ENCODE measurements at places on chromosomes 4 and X.

- no peaks in the 10 kb centered on the region for H3K4me1 ChIP-seq
- no peak overlapping the region for H3K4me3 ChIP-seq
- no peak overlapping the region for H3K27ac ChIP-seq
- no peaks in the 10 kb centered on the region for H3K36me3 ChIP-seq
- DNase-seq, result no peak
- H3K27me3 ChIP-seq, result no peaks in the 10 kb centered on the region
These were observed 237.8 kb upstream of the ANXA3 start for GRCh38 chr4:78313754-78314120.

DNA sequence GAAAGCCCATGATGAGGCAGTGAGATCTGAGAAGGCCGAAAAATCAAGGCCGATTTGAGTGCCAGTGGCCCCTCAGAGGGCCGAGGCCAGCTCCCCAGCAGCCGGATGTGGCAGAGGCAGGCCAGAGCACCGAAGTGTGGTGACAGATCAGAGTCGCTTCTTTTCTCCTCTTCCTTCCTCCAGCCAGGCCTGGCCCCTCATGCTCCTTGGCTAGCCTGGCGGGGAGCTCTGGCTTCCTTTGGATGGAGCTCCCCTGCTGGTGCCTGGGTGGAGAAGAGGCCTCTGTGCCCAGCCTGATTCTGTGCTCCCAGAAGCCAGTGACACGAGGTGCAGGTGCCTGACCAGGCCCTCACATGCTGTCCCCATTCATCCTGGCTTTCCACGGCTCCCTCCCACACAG is 127.2 kb upstream of the PABPC4L start:
- DNase-seq, result no peak
- H3K36me3 ChIP-seq, result no peaks in the 10 kb centered on the region
- no peaks in the 10 kb centered on the region for H3K27me3 ChIP-seq
- H3K4me3 ChIP-seq, result no peak overlapping the region

DNA sequence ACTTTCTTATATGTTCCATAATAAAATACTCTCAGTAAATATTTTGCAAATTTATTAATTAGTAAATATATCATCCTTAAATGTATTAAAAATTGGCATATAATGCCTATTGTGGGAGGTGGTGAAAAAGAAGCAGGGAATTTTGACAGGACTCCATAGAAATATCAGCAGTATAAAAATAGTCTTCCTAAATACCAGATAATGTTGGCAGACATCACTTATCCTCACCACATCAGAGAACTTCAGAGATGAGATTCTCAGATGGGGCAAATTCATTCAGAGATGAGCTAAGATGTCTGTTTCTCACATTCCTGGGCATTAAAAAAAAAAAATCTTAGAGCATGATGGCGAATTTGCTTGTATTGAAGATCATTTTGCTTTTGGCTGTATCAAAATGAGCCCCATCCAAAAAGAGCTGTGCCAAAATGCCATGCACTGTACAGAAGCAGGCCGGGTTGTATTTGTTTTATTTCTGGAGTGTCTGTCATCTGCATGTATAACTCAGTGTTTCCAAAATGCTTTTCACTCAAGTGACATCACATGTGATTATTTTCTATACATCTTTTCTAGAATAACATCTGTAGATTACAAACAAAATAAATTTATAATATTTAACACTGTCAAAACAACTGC is 41.7 kb downstream of the ATP8A1 start:
- no peak overlapping the region for H3K4me3 ChIP-seq
- no peaks in the 10 kb centered on the region for H3K36me3 ChIP-seq
- H3K27ac ChIP-seq, result no peak overlapping the region
- DNase-seq, result no peak
- H3K27me3 ChIP-seq, result no peaks in the 10 kb centered on the region
- H3K4me1 ChIP-seq, result no peaks in the 10 kb centered on the region

GRCh38 chr4:82818664-82819662 is 20.4 kb upstream of the SCD5 start:
- peaks cover 84% of the 10 kb centered on the region for H3K36me3 ChIP-seq
- no peak for DNase-seq
- H3K27ac ChIP-seq, result no peak overlapping the region
- H3K4me1 ChIP-seq, result no peaks in the 10 kb centered on the region
- no peak overlapping the region for H3K4me3 ChIP-seq

GRCh38 chrX:68721546-68721945 is 74.1 kb downstream of the STARD8 start:
- no peaks in the 10 kb centered on the region for H3K36me3 ChIP-seq
- H3K4me1 ChIP-seq, result no peaks in the 10 kb centered on the region
- no peak for DNase-seq
- H3K27me3 ChIP-seq, result no peaks in the 10 kb centered on the region
- no peak overlapping the region for H3K27ac ChIP-seq
- H3K4me3 ChIP-seq, result no peak overlapping the region

DNA sequence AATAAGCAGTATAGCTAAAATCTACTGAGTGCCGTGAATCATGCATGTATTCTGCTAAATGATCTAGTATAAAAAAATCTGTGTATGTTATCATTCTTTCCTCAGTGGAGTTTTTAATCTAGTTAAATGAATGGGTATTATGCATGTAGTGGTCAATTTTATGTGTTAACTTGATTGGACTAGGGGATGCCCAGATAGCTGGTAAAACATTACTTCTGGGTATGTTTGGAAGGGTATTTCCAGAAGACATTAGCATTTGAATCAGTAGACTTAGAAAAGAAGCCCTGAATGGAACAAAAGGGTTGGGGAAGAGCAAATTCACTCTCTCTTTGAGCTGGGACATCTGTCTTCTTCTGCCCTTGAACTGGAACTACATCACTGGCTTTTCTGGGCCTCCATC is 34.5 kb upstream of the SPRY1 start:
- H3K36me3 ChIP-seq, result no peaks in the 10 kb centered on the region
- H3K27ac ChIP-seq, result peak overlapping the region; percentile 80
- no peak overlapping the region for H3K4me3 ChIP-seq
- peaks cover 21% of the 10 kb centered on the region for H3K4me1 ChIP-seq
- no peak for DNase-seq
- H3K27me3 ChIP-seq, result no peaks in the 10 kb centered on the region

DNA sequence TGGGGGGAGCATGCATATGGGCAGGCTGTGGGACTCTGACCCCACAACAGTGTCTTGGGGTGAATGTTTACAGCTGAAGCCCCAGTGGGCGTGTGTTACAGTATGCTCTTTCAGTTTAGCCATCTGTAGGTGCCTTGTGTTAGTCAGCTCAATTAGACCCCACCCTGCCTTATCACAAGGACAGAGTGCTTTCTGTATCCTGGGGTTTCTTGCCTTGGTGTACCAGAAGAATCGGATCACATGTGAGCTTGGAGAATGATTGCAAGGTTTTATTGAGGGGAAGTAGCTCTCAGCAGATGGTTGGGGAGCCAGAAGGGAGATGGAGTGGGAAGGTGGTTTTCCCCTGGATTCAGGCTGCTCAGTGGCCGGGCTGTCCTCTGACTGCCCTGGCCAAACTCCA is 27.3 kb downstream of the SH3BGRL start:
- H3K36me3 ChIP-seq, result no peaks in the 10 kb centered on the region
- no peak overlapping the region for H3K4me3 ChIP-seq
- no peak overlapping the region for H3K27ac ChIP-seq
- peaks cover 7% of the 10 kb centered on the region for H3K4me1 ChIP-seq

GRCh38 chrX:32183066-32183465 is 1028.3 kb downstream of the DMD start:
- no peaks in the 10 kb centered on the region for H3K27me3 ChIP-seq
- H3K4me3 ChIP-seq, result no peak overlapping the region

GRCh38 chrX:40688929-40689328 is 41.6 kb upstream of the CXorf38 start:
- H3K4me1 ChIP-seq, result no peaks in the 10 kb centered on the region
- no peak overlapping the region for H3K4me3 ChIP-seq
- no peak overlapping the region for H3K27ac ChIP-seq
- H3K36me3 ChIP-seq, result peaks cover 27% of the 10 kb centered on the region
- H3K27me3 ChIP-seq, result no peaks in the 10 kb centered on the region

DNA sequence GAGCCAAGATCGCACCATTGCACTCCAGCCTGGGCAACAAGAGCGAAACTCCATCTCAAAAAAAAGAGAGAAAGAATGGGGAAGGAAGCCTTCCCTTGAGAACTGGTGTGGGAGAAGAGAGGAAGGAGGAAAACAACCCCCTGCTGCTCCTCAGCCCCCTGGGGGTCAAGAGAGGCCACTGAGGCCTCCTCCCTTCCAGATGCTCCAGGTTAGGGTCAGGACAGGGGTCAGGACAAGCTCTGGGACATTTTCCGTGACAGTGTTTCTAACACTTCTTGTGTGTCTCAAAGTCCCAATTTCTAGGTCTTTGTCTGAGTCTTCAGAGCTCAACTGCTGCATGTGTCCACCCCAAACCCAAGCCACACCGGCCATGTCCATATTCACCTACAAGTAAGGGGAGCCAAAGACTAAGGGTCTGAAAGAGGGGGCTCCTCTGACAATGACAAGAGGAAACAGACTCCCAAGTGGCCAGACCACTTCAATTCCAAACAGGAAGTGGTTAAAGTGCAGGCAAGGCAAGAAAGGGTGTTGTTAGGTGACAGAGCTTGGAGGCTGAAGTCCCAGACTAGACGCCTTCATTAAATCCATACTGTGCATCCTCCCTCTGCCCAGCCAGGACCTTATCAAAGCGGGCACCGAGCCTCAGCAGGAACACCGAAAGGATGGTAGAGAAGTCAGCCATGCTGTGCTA is 8.3 kb downstream of the L1CAM start:
- no peaks in the 10 kb centered on the region for H3K36me3 ChIP-seq
- no peak for DNase-seq
- peaks cover 51% of the 10 kb centered on the region for H3K27me3 ChIP-seq
- no peak overlapping the region for H3K4me3 ChIP-seq
- H3K4me1 ChIP-seq, result no peaks in the 10 kb centered on the region
